ENCODE measurements at places on chromosomes 1 and 21.

GRCh38 chr1:116259663-116260062, 113.4 kb upstream of the ATP1A1 start:
- peaks cover 7% of the 10 kb centered on the region for H3K4me1 ChIP-seq
- no peak overlapping the region for H3K27ac ChIP-seq
- peaks cover 6% of the 10 kb centered on the region for H3K36me3 ChIP-seq
- no peaks in the 10 kb centered on the region for H3K27me3 ChIP-seq
- no peak overlapping the region for H3K4me3 ChIP-seq

DNA sequence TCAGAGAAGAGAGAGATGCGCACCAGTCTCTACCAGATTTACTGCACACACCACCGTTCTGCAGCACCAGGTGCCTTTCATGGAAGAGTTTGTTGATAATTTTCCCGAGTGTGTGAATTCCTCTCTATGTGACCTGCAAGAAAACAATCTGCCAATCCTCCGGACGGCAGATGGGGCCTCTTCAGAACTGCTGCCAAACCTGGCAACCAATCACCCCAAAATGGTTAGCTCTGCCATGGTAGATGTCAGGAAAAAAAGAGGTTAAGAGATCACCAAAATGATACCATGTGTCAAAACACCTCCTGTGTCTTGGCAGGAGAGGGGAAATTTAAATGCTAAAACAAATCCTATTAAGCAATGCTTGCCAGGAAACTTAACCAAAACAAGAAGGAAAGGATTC, 96.5 kb downstream of the DAB1 start:
- DNase-seq: no peak
- no peak overlapping the region for H3K27ac ChIP-seq
- H3K4me1 ChIP-seq: peaks cover 6% of the 10 kb centered on the region
- peaks cover 6% of the 10 kb centered on the region for H3K27me3 ChIP-seq

GRCh38 chr1:243345205-243345604, 89.4 kb downstream of the SDCCAG8 start:
- no peak overlapping the region for H3K4me3 ChIP-seq
- no peak overlapping the region for H3K27ac ChIP-seq
- peaks cover 8% of the 10 kb centered on the region for H3K36me3 ChIP-seq
- peaks cover 8% of the 10 kb centered on the region for H3K4me1 ChIP-seq
- DNase-seq: no peak

DNA sequence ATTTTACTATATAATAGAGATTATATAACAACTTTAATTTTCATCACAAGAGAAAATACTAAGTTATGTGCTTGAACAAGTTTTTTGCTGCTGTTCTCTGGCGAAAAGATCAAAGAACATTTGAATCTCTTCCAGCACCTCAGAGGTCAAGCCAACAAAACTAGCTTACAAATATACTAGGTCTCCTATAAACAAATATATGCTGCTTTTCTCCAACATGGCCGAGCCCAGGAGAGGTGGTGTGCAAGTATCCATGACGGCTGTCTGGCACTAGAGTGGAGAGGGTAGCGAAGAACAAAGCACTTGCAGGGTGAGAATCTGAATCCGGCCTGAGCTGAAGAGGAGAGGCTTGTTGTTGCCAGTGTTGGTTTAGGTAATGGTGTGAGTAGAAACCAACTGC, 7.5 kb upstream of the FMO3 start:
- no peak overlapping the region for H3K27ac ChIP-seq
- H3K27me3 ChIP-seq: peaks cover 25% of the 10 kb centered on the region
- H3K4me1 ChIP-seq: no peaks in the 10 kb centered on the region
- H3K36me3 ChIP-seq: no peaks in the 10 kb centered on the region
- DNase-seq: no peak
- no peak overlapping the region for H3K4me3 ChIP-seq

- peak overlapping the region; percentile 22 for H3K27ac ChIP-seq
- H3K4me1 ChIP-seq: peaks cover 16% of the 10 kb centered on the region
- H3K4me3 ChIP-seq: no peak overlapping the region
- DNase-seq: no peak
- H3K27me3 ChIP-seq: no peaks in the 10 kb centered on the region
Observed at GRCh38 chr1:101190441-101190840, 46.4 kb upstream of the S1PR1 start.

DNA sequence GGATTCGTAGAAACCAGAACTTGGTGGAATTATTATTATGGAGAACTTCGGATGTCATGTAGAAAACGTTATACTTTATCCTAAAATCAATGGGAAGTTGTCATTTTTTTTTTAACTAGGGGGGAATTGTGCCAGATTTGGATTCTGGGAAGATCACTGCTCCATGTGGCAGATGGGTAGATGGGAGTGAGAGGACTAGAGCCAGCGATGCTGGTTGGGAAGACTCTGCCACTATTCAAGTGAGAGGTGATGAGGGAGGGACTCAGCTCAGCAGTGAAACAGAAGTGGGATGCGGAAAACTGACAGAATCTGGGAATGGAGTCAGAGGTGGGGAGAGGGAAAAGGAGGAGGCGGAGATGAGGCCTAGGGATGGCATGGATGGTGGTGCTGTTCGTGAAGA, 81.1 kb upstream of the HMGB4 start:
- H3K27me3 ChIP-seq: peaks cover 68% of the 10 kb centered on the region
- no peaks in the 10 kb centered on the region for H3K4me1 ChIP-seq
- no peak overlapping the region for H3K4me3 ChIP-seq
- H3K36me3 ChIP-seq: peaks cover 2% of the 10 kb centered on the region

GRCh38 chr21:44913425-44914175, 7.1 kb downstream of the ITGB2 start:
- peaks cover 59% of the 10 kb centered on the region for H3K4me1 ChIP-seq
- no peaks in the 10 kb centered on the region for H3K27me3 ChIP-seq
- H3K36me3 ChIP-seq: no peaks in the 10 kb centered on the region
- H3K4me3 ChIP-seq: peak overlapping the region; percentile 91
- no peak for DNase-seq

GRCh38 chr1:106876384-106876783, 180.1 kb upstream of the PRMT6 start:
- no peak overlapping the region for H3K4me3 ChIP-seq
- no peaks in the 10 kb centered on the region for H3K4me1 ChIP-seq

DNA sequence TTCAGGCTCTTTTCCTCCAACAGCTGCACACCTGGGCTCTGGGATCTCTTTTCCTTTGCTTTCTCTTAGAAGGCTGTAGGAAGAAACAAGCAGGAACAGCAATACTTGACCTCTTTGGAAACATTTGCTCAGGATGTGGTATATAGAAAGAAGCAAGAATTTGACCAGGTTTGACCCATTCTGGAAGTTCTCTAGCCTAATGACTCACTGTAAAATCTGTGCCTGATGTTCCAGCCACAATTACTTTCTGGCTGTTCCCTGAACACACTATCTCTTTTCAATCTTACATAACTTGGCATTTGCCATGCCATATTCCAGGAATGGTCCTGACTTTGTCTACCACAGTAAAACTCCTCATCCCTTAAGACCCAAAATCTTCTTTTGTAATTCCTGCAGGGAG, 419.9 kb upstream of the DAB1 start:
- H3K4me3 ChIP-seq: no peak overlapping the region
- no peaks in the 10 kb centered on the region for H3K4me1 ChIP-seq
- no peaks in the 10 kb centered on the region for H3K36me3 ChIP-seq
- H3K27me3 ChIP-seq: no peaks in the 10 kb centered on the region

GRCh38 chr1:246267896-246268295, 239.2 kb downstream of the SMYD3 start:
- DNase-seq: no peak
- H3K4me1 ChIP-seq: no peaks in the 10 kb centered on the region
- H3K27ac ChIP-seq: no peak overlapping the region
- no peaks in the 10 kb centered on the region for H3K27me3 ChIP-seq
- H3K36me3 ChIP-seq: peaks cover 3% of the 10 kb centered on the region

DNA sequence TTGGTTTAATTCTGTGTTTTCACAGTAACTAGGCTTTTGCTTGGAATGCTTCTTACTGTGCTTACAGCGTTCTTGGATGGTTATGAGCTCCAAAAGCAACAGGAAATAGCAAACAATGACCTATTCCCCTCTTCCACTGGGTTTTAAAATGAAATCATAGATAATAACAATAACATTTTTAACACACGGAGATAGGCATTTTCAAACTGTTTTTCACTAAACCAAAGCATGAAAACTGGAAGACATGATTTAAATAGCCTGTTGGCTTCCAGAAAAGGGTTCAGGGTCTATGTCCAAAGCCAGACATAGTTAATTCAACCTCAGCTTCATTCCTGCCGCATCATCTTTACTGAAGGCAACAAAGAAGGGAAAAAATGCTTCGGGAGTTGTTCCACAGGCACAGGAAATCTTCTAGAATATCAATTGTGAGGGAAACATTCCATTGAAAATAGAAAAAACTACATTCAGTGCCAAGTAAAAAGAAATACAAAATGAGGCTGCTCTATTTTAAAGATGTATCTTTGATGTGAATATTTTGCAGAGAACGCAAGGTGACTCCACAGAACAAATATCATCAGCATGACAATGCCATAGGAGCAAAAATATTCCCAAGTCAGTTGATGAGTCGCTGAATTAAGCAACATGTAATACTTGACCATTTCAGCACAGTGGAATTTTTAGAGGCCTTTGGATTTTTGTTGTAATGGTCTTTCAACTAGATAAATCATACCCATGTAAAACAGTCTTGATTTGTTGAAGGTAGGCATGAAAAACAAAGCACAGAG, 80.7 kb downstream of the NID1 start:
- no peak overlapping the region for H3K4me3 ChIP-seq
- peaks cover 14% of the 10 kb centered on the region for H3K27me3 ChIP-seq
- H3K36me3 ChIP-seq: peaks cover 2% of the 10 kb centered on the region
- no peak overlapping the region for H3K27ac ChIP-seq
- H3K4me1 ChIP-seq: no peaks in the 10 kb centered on the region
- no peak for DNase-seq

DNA sequence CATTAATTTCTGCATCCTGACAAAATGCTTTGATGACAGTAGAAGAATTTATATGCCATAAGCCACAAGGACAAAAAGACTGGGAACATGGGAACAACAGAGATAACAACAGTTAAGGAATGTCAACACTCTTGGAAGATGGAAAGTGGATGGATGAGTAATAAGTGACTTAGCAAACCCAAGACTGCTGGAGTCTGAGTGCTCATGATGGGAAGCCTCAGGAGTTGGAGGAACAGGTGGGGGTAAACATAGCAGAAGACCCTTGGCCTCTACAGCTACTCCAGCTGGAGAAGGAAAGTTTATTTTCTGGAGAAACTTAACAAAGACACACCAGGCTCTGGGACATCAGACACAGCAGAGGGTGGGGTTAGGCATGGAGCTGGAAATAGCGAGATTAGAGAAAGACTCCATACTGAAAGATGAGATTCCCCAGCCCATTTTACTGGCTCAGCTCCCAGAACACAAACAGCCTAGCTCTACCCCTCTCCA, 13.6 kb downstream of the G0S2 start:
- no peak for DNase-seq
- no peak overlapping the region for H3K4me3 ChIP-seq
- H3K27ac ChIP-seq: no peak overlapping the region
- H3K4me1 ChIP-seq: peaks cover 42% of the 10 kb centered on the region
- peaks cover 2% of the 10 kb centered on the region for H3K27me3 ChIP-seq

DNA sequence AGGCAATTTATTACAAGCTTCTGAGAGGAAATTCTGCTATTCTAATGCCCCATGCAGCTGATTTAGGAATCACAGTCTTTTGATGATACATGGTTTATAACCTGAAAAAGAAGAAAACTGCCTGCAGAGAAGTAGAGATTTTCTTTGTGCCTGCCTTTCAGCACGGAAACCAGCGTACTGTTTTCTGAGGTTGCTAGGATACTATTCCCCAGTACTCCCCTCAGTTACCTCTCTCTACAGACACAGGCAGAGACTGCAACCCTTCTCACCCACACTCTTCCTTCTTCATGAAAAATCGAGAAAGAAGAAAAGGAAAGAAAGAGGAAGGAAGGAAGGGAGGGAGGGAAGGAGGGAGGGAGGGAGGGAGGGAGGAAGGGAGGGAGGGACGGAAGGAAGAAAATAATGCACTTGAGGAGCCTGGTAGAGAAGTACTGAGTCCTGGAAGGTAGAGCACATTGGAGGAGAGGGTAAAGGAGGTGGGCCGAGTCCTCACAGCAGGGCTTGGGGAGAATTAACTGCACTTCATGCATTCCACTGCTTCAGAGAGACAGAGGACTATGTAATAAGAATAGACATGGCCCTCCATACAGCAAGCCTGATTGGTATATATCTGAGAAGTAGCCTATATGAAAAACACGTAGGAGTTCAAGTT, 21.9 kb downstream of the RGS2 start:
- no peak overlapping the region for H3K27ac ChIP-seq
- H3K27me3 ChIP-seq: peaks cover 18% of the 10 kb centered on the region
- H3K4me1 ChIP-seq: peaks cover 2% of the 10 kb centered on the region
- no peak for DNase-seq
- H3K4me3 ChIP-seq: no peak overlapping the region

- peak overlapping the region; percentile 69 for H3K27ac ChIP-seq
- H3K36me3 ChIP-seq: peaks cover 5% of the 10 kb centered on the region
- no peak overlapping the region for H3K4me3 ChIP-seq
- H3K27me3 ChIP-seq: no peaks in the 10 kb centered on the region
- DNase-seq: no peak
Observed at GRCh38 chr1:243481101-243481500, 225.3 kb downstream of the SDCCAG8 start.

GRCh38 chr1:31866450-31867032, 50.7 kb upstream of the SPOCD1 start:
- H3K4me1 ChIP-seq: peaks cover 3% of the 10 kb centered on the region
- no peak for DNase-seq
- no peak overlapping the region for H3K4me3 ChIP-seq
- peaks cover 6% of the 10 kb centered on the region for H3K36me3 ChIP-seq
- no peak overlapping the region for H3K27ac ChIP-seq

GRCh38 chr1:11227106-11228077, 35.0 kb downstream of the MTOR start:
- no peak overlapping the region for H3K4me3 ChIP-seq
- H3K27ac ChIP-seq: no peak overlapping the region
- peaks cover 14% of the 10 kb centered on the region for H3K36me3 ChIP-seq
- DNase-seq: no peak
- H3K4me1 ChIP-seq: peaks cover 13% of the 10 kb centered on the region

- no peak overlapping the region for H3K4me3 ChIP-seq
- H3K27ac ChIP-seq: no peak overlapping the region
- H3K36me3 ChIP-seq: no peaks in the 10 kb centered on the region
- H3K4me1 ChIP-seq: no peaks in the 10 kb centered on the region
- peaks cover 14% of the 10 kb centered on the region for H3K27me3 ChIP-seq
Observed at GRCh38 chr1:64664299-64664698, 80.6 kb upstream of the RAVER2 start.

GRCh38 chr1:24721533-24721932, 23.7 kb upstream of the CLIC4 start:
- no peak overlapping the region for H3K27ac ChIP-seq
- peaks cover 2% of the 10 kb centered on the region for H3K36me3 ChIP-seq
- DNase-seq: no peak
- no peak overlapping the region for H3K4me3 ChIP-seq
- no peaks in the 10 kb centered on the region for H3K4me1 ChIP-seq
- no peaks in the 10 kb centered on the region for H3K27me3 ChIP-seq

All from T-helper 17 cell (primary cell).